ENCODE measurements at places on chromosomes 1 and 21.
A peak's percentile ranks its signal among the peaks of the same experiment; 100 is the strongest.

DNA sequence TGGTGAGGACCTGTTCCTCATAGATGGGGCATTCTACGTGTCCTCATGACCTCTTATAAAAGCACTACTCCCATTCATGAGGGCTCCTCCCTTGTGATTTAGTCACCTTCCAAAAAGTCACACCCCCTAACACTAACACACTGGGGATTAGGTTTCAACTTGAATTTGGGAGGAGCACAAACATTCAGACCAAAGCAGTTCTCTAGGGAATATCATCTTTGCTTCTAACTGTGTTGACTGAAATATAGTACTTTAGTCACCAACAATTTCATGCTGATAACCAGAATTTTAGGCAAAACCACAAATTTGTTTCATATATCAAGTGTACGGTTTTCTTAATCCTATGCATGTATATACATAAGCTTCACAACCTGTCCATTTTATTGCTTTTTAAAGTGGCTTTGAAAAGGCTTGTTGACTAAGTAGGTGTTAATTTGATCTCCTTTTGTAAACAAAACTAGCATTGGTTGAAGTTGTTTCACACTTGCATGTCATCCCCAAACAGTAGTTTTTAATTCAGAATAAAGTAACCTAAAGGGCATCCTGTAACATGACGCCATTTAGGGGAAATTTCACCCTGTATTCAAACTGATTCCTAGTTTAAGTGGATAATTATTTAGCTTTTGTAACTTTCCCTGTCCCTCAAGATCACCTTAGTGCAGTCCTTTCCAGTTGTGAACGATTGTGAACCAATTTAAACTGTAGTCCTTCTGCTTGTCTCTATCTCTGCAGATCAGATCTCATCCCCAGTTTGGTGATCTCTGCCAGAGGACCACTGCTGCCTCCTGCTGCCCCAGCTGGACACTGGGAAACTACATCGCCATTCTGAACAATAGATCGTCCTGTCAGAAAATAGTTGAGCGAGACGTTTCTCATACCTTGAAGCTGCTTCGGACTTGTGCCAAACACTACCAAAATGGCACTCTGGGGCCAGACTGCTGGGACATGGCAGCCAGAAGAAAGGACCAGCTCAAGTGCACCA is 141.1 kb downstream of the TLR5 start:
- peak; percentile 86 for DNase-seq

DNA sequence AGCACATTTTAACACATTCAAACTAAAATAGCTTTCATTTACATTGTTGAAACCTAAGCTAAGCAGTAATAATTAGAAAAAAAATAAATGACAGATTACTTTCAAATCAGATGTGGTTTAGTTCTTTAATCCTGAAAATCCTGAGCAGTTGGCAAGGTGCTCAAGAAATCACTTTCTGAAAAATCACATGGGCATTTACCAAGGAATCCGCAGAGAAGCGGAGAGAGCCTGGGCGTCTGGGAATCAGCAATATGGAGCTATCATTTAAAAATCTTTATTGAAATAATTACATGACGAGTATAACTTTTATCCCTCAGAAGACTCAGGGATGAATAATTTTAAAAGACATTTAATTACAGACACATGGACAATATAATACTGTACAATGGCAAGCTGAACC is 30.2 kb downstream of the GRIK1 start:
- no peak for DNase-seq

- no peak for DNase-seq
Measured at GRCh38 chr21:45055861-45056260, 18.5 kb upstream of the ADARB1 start.

- no peak for DNase-seq
Measured at GRCh38 chr1:214216779-214217178, 64.2 kb upstream of the SMYD2 start.

GRCh38 chr1:179786815-179787685 is 44.0 kb downstream of the FAM163A start:
- no peak for DNase-seq

DNA sequence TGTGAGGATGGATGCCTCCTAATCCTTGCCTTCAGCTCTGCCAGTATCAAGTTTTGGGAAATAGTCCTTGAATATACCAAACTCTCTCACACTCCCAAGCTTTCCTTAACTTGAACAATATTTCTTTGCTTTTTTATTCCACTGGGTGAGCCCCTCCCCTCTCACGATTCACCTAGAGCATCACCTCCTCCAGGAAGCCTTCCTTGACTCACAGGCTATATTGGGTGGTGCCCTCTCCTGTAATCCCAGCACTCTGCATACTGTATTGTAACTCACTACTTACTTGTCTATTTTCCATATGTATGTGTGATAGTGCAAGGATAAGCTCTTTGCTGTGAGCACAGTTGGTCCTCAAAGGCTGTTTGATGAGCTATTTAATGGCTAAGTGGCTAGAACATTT is 114.7 kb downstream of the PLXNA2 start:
- DNase-seq = no peak

DNA sequence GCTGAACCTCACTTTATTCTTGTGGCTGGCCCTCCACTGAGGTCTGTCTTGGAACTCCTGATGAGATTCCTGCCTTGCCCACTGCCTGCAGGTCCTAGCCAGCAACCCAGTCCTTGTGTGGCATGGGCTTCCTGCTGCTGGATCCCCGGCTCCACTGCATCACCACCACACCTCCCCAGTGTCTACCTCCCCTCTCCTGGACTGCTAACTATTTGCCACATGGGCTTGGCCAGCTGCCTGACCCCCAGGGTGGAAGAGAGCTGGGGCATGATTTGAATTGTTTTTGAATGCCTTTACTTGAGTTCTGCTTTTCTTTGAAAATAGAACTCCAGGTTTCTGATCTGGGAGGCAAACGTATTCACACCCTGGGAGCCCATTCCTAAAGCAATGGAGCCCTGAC is 41.2 kb downstream of the SPAG17 start:
- no peak for DNase-seq

- DNase-seq = no peak
Measured at GRCh38 chr1:171716616-171717015, 25.2 kb downstream of the VAMP4 start.

DNA sequence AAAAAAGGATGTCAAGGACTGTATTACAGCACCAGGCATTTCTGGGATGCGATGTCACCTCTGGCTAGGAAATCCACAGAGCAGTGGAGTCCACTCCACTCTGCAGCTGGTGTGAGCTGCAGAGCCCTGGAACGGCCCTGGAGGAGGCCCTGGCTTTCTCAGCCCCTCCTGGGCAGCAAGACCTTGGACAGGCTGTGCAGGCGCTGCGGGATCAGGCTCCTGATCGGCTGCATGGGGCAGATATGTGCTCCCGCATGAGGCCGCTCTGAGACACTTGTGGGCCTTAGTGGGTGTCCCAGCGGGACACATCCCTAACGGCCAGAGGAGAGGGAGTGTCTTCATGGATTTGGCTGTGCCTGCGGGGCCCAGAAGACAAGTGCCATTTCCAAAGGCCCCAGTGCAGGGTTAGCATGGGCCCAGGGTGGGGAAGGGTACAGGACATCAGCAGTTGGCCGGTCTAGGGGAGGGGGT is 6.2 kb downstream of the DNMT3L start:
- no peak for DNase-seq

- DNase-seq = no peak
Measured at GRCh38 chr1:7869136-7869920, 16.5 kb upstream of the UTS2 start.

DNA sequence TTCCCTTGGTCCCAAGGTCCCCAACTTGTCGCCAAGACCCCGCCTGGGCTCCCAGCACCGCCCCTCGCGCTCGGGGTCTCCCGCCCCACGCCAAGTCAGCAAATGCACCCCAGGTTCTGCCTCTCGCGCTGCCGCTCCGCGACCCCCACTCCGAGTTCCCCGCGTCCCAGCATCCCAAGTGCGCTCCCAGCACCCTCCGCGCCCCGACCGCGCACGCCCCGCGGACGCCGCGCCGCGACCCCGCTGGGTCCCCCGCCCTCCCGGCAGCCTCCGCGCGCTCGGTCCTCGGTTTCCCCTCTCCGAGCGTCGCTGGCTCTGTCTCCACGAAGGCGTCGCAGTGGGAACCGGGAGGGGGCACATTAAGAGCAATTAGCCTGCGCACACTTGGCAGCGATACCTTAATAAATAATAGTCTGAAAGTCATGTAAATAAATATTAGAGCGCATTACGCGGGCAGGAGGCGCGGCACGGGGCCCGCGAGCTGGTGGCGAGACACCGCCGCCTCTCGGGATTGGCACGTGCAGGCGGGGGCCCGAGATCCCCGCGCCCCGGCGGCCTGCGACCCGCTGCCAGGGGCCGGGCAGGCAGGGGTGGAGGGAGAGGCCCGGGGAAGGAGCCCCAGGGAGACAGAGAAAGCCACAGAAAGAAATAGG is 75.9 kb downstream of the VWA5B1 start:
- DNase-seq = no peak

DNA sequence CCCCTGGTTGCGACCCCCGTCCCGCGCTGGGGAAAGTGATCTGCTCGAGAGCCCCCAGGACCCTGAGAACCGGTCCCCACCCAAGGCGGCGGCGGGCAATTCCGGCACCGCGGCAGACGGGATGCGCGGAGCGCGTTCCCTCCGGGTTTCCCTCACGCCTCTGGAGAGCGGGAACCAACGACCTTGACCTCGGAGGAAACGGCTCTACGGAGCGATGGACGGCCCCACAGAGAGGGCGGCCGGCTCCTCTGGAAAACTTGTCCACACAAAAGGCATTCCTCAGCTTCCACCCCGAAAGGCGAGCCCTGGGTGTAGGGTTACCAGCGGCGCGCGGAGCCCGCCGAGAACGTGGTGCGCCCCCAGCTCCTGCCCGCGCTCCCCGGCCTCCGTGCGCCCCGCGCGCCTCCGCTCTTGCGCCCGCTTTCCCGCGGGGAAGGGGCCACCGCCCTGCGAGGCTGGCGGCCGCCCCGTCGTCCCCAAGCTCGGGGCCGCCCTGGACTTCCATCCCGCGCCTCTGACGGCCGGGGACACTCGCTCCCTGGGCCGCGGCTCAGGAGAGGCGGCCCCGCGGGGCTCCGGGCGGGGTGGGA is 391 bp upstream of the KIAA1614 start:
- DNase-seq = no peak

- DNase-seq = no peak
Measured at GRCh38 chr1:6651909-6652308, 27.2 kb downstream of the THAP3 start.

GRCh38 chr1:79726321-79726720 is 719.8 kb upstream of the ADGRL4 start:
- no peak for DNase-seq

GRCh38 chr1:96095849-96096612 is 625.6 kb upstream of the PTBP2 start:
- DNase-seq = no peak

- no peak for DNase-seq
Measured at GRCh38 chr1:22323141-22323845, 128.4 kb upstream of the ZBTB40 start.

GRCh38 chr1:33001282-33001681 is 35.4 kb downstream of the AK2 start:
- no peak for DNase-seq

GRCh38 chr21:42111470-42111743 is 40.3 kb downstream of the UMODL1 start:
- DNase-seq = no peak

GRCh38 chr1:10185759-10186158 is 24.6 kb upstream of the KIF1B start:
- DNase-seq = no peak

DNA sequence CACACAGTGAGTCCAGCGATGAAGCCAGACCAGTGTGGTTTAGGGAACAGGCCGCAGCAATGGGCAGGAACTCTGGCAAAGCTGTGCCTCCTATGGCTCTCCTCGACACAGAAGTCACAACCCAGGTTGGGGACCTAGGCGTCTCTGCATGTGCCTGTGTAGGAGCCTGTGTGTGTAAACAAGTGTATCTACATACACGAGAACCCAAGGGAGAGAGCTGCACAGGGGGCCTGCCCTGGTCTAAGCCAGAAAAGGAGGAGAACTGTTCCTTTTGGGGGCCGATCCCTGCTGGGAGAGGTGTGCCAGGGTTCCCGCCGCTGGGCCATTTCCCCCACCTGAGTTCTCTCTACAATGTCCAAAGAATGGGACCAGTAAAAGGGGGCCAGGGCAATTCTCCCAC is 56.0 kb downstream of the CD247 start:
- no peak for DNase-seq

- DNase-seq = peak; percentile 59
Measured at GRCh38 chr1:246971090-246971721, 36.7 kb downstream of the ZNF695 start.

- DNase-seq = no peak
Measured at GRCh38 chr1:32503153-32503552, 36.1 kb upstream of the ZBTB8A start.

DNA sequence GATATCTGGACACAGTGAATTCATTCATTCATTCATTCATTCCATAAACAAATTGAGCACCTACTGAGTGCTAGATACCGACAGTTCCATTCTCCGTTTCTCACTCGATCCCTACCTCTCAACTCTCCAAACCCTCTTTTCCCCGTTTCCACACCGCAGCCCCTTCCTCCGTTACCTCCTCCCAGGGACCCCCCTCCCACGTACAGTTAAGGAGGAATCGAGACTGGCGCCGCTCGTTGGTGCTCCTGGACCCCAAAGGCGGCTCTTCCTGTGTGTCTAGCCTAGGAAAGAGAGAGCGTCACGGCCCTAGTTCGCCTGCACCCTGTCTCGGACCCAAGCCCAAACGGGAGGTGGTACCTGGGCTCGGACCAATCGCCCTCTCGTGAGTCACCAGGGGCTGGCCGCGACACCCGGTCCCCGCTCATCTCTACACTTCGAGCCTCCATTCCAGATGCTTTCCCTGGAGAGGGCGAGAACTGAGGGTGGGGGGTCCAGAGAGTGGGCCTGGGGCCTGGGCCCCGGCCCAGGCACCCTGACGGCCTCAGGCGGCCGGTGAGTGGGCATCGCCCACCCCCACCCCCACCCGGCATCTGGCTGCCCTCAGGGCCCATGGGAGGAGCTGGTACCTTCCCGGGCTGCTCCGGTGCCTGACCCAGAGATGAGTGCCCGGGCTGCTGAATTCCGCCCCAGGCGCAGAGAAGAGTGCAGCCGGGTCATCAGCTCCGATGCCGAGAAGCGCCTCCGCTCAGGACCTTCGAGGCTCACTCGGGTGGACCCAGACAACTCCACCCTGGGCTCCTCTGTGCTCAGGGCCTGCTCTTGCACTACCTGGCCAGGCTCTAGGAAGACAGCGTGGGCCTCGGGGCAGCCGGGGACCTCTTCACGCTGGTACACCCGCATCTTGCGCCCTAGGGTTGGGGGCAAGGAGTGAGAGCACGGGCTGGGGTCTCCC is 4.9 kb downstream of the ARHGEF19 start:
- no peak for DNase-seq

DNA sequence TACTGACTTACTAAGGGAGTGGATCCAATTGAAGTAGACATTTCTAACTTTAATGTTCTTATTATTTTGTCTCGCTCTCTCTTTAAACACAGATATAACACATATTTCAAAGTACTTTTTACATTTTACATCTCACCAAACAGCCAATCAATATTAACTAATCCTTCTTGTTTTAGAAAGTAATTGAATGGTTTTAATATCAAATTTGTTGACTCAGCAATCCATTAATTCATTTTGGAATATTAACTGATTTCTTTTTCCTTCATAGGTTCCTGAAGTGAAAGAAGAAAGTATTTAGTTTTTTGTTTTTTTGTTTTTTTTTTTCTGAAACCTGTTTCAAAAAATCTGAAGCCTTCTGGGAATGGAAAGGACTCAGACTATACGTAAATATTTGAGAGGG is 62.3 kb upstream of the DPYD start:
- DNase-seq = no peak

GRCh38 chr1:25193229-25193628 is 39.1 kb downstream of the SYF2 start:
- no peak for DNase-seq
